AG08396 (cell line): ENCODE measurements at places on chromosomes 13 and 19.

GRCh38 chr19:55525289-55526101, 11.4 kb downstream of the SBK2 start:
- DNase-seq: no peak

GRCh38 chr19:18676692-18677091, 6.8 kb upstream of the CRTC1 start:
- no peak for DNase-seq

DNA sequence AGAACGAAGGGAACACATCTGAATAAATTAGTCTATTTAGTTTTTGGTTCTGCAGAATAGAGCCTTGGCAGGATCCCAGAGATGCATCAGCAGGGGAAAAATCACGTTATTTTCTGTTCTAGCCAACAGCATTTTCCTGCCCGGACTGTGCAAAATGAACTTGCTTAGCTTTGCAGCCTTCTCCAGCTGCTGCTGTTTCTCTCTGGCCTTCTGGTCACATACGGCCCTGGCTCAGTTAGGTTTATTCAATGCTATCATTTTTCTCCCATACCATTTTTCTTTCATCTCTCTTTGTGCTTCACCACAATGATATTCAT, 110.4 kb upstream of the KL start:
- DNase-seq: no peak

DNA sequence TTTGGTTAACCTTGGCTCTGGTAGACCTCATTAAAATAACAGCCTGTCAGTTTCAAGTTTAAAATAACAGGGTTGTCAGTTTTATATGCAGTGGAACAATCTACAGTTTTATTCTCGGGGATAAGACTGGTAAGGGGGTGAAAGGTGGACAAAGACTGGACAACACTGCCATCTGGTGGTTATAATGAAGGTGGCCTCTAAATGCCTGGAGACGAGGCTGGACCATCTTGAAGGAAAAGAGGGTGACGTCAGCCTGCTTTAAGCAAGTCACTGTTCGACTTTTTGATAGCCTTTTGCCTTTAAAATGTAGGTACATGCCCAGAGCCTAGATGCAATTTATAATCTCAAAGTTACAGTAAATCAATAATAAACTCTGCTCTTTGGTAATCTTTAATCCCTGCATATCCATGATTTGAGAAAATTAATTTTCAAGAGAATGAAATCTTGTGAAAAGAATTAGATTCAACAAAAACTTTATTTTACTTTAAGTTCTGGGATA, 117.0 kb downstream of the DCT start:
- peak; percentile 82 for DNase-seq

GRCh38 chr19:15101479-15102082, 5.6 kb upstream of the SYDE1 start:
- no peak for DNase-seq

GRCh38 chr13:77846173-77846572, 72.5 kb downstream of the EDNRB start:
- DNase-seq: no peak

DNA sequence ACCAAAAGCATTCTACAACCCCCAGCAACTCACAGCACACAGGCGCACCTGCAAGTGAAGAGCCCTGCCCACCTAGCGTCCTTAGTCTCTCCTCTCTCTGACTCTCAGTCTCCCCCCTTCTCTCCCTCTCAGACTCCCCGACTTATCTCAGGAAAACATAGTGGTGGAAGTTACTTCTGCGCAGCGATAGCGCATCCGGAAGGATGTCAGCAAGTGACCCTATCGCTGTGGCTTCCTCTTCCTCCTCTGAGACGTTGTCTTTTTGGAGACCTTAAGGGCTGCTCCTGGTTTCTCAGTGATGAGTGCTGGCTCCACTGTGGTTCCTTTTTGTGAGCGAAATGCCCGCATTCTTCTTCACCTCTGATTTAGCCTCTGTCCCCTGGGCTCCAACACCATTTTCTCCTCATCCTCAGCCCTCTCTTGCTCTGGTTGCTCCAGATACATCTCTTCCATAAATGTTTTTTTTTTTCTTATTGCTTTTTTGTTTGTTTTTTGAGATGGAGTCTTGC, 1.4 kb upstream of the YIF1B start:
- no peak for DNase-seq

GRCh38 chr19:29048873-29049272, 164.1 kb downstream of the UQCRFS1 start:
- no peak for DNase-seq

DNA sequence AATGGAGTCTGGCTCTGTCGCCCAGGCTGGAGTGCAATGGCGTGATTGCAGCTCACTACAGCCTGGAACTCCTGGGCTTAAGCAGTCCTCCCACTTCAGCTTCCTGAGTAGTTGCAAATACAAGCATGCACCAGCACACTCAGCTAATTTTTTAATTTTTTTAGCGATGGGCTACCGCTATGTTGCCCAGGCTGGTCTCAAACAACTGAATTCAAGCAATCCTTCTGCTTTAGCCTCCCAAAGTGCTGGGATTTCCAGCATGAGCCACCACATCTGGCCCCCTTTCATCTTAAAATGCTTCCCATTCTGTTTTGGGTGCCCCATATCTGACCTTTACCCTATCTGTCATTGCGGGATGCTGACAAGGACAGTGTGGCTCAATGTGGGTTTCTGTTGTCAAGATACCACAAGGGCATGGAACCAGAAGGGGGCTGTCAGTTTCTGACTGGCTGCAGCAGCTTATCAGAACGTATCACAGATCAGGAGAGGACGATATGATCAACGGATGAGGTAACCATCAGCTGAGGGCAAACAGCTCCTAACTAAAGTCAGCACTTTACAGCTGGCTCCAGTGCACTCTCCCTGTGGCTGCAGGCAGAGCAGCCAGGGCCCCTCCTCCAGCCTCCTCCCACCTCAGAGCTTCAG, 32.4 kb downstream of the GPR42 start:
- DNase-seq: no peak

GRCh38 chr13:75013818-75014217, 468.2 kb downstream of the TBC1D4 start:
- DNase-seq: no peak

DNA sequence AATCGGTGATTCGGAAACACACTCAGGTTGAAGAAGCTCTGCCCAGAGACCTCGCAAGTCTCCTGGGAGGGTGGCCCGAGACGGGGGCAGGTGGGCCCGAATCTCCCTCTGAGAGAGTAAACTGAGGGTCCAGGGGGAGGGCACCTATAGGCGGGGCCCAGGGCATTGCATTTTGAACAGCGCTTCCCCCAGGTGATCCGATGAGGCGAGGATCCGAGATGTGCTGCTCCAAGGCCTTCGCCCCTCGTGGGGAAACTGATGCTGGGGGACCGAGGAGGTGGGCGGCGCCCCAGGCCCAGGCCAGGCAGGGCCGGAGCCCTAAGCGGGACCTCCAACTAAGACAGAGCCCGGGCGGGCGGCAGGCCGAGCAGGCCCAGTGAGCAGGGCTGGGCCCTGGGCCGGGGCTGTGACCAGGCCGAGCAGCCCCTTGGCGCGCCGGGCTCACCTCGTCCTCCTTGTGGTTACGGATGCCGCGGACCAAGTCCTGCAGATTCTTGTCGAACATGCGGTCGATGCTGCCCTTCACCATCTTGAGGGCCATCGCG, 500 bp downstream of the AP3D1 start:
- DNase-seq: no peak

GRCh38 chr13:65472336-65472735, 1757.8 kb downstream of the PCDH9 start:
- no peak for DNase-seq

DNA sequence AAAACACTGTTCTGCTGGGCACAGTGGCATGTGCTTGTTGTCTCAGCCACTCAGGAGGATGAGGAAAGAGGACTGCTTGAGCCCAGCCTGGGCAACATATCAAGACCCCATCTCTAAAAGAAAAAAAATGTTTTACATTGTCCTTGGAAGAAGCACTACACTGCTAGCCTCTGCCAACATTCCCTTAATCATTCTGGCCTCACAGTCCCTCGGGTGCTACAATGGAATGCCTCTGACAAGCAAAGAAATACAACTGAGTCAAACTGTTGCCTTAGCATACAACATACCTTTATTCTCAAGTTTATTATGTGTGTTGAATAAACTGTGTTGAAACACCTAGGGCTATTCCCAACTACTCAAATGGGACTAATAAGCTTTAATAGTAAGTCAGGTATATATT, 56.1 kb downstream of the PSPC1 start:
- no peak for DNase-seq
